ENCODE measurements at places on chromosomes 7 and 10.

DNA sequence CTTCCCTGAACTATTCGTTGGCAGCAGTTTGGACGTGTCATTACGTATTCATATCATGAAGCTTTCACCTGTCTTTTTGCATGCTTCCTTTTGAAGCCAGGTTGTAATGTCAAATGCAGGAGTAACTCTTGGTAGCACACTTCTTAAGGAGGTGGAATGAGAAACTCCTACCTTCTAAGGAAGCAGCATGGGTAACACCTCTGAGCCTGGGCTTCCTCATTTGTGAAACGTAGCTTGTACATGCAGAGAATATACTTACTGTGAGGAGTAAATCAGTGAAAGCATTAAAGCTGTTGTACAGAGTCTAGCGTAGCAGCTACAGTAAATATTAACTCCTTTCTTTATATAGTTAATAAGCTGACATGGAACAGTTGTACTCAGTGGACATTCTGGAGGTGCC is 21.1 kb downstream of the CUL1 start:
- no peak for DNase-seq

DNA sequence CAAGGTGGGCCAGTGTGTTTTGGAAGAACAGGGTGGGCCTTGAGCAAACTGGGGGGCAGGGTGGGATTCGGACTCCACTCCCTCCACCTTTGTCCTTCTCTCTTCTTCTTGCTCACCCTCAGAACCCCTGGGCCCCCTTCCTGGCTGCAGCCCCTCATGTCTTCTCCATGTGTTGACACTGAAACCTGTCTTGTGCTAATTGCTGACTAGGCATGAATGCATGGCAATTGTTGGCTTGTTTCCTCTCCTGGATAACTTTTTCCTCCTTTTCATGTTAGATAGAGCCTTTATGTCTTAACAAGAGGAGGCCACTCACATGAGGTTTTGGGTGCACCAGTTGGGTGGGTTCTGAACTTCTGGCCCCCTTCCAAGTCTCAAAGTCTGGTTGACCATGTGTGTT is 181.6 kb upstream of the MKI67 start:
- no peak for DNase-seq

- DNase-seq: no peak
Measured at GRCh38 chr10:3776796-3777571, 8.0 kb downstream of the KLF6 start.

- peak; percentile 74 for DNase-seq
Measured at GRCh38 chr10:132593389-132593788, 55.8 kb downstream of the INPP5A start.

- DNase-seq: no peak
Measured at GRCh38 chr10:102453502-102453901, 2.2 kb upstream of the C10orf95 start.

- DNase-seq: no peak
Measured at GRCh38 chr10:60446851-60447250, 57.2 kb upstream of the ANK3 start.

DNA sequence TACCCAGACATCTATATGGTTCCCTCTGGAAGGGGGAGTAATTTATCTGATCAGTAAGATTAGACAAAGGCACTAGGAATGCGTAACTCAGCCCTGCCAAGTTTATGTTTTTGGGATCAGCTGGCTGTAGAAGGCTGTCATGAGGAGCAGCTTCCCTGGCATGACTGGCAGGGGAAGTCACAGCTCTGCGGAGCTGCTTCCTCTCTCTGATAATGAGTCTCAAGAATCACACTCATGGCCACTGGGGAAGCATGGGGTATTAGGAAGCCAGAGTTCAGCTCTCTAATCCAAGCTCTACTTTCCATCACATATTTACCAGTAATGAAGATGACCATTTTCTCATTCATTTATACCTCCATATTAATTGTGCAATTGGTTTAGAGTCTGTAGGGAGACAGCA is 758.9 kb downstream of the GRM8 start:
- DNase-seq: no peak

GRCh38 chr7:6071406-6071805 is 40.2 kb downstream of the ANKRD61 start:
- peak; percentile 8 for DNase-seq

- DNase-seq: no peak
Measured at GRCh38 chr10:1320739-1321320, 264.6 kb downstream of the WDR37 start.

GRCh38 chr7:11517853-11518252 is 314.1 kb downstream of the THSD7A start:
- DNase-seq: no peak

- no peak for DNase-seq
Measured at GRCh38 chr10:131211559-131211958, 100.0 kb downstream of the TCERG1L start.

- no peak for DNase-seq
Measured at GRCh38 chr10:89627830-89628229, 17.2 kb downstream of the PANK1 start.

- no peak for DNase-seq
Measured at GRCh38 chr10:88222881-88223280, 359.5 kb downstream of the PTEN start.

DNA sequence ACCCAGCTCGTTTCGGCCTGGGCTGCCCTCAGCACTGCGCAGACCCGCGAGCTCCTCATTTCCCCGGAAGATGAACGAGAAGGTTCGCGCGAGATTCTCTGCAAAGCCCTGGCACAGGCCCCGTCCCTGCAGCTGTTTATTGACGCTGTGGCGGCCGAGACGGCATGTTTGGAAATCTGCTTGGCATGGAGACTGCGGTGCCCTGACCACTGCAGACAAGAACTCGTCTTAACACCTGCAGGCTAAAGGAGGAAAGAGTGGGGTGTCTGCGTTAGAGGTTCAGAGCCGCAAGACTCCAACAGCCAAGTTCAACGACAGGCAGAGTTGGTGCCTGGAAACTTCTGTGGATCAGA is 125.6 kb downstream of the DNAJB6 start:
- DNase-seq: no peak

DNA sequence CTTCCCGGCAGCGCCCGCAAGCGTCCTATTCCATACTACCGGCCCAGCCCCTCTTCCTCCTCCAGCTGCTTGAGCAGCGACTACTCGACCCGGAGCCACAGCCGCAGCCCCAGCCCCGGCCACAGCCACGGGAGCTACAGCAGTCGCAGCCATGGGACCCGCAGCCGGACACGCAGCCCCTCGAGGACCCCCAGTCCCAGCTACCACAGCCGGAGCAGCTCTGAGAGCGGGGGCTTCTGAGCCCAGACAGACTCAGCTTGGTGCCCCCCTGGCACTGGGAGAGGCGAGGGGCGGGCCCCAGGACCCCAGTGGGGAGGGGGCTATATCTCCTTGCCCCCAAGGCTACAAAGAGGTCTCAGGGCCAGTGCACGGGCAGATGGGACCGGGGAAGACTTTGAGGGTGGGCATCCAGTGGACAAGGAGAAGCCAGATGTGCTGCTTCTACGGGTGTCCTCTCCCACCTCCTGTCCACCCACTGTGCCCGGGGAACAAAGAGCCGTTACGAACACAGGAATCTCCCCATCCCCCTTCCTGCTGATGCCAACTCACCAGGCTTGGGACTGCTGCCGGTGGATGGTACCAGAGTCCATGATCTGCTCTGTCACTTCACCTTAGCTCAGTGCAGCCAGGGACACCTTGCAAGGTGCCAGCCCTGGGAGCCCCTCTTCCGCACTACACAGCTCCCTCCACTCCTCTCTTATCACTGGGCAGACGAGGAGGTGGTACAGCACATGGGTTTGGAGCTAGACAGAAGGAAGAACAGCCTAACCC is 16.7 kb upstream of the HSPB1 start:
- no peak for DNase-seq

- peak; percentile 12 for DNase-seq
Measured at GRCh38 chr10:35643151-35644049, 1.3 kb upstream of the FZD8 start.

- DNase-seq: no peak
Measured at GRCh38 chr7:152984421-152984820, 224.9 kb downstream of the ACTR3B start.

DNA sequence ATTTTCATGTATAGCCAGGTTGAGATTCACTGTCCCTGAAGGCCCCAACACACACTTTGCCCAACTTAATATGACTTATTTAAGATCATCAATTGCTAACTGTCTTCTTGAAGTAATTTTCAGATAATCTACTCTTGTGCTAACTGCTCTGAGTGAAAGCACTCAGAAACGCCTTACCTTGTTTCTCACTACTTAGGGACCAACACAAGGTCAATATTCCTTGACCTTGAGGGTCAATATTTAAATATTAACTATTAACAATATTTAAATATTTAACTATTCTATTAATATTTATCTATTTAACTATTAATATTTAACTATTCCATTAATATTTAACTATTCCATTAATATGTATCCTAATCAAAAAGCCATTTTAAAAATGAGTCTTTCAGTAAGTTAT is 26.0 kb upstream of the HNRNPH3 start:
- DNase-seq: no peak

- peak; percentile 8 for DNase-seq
Measured at GRCh38 chr7:23938937-23939552, 229.0 kb downstream of the STK31 start.

- no peak for DNase-seq
Measured at GRCh38 chr7:120860156-120860555, 2.2 kb upstream of the TSPAN12 start.

GRCh38 chr10:92923416-92923815 is 75.1 kb downstream of the EXOC6 start:
- DNase-seq: no peak

- no peak for DNase-seq
Measured at GRCh38 chr7:156145996-156146395, 333.7 kb upstream of the SHH start.

DNA sequence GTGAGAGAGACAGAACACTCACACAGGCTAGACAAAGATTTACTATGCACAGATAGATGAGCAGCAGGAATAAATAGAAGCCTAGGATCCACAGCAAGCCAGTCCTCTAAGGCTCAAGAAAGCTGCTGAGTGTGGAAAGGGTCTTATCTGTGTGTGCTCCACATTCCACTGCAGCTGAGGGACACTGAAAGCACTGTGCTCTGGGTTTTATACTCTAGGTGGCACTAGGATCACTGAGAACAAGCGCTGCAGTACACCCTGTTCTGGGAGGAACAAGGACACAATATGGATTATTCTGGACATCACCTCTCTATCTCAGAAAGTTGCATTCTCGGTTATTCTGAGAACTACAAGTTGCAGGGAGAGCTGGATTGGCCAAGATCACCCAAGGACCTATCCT is 4.9 kb upstream of the KLHL7 start:
- no peak for DNase-seq

GRCh38 chr10:20363684-20364083 is 533.4 kb downstream of the NEBL start:
- no peak for DNase-seq

DNA sequence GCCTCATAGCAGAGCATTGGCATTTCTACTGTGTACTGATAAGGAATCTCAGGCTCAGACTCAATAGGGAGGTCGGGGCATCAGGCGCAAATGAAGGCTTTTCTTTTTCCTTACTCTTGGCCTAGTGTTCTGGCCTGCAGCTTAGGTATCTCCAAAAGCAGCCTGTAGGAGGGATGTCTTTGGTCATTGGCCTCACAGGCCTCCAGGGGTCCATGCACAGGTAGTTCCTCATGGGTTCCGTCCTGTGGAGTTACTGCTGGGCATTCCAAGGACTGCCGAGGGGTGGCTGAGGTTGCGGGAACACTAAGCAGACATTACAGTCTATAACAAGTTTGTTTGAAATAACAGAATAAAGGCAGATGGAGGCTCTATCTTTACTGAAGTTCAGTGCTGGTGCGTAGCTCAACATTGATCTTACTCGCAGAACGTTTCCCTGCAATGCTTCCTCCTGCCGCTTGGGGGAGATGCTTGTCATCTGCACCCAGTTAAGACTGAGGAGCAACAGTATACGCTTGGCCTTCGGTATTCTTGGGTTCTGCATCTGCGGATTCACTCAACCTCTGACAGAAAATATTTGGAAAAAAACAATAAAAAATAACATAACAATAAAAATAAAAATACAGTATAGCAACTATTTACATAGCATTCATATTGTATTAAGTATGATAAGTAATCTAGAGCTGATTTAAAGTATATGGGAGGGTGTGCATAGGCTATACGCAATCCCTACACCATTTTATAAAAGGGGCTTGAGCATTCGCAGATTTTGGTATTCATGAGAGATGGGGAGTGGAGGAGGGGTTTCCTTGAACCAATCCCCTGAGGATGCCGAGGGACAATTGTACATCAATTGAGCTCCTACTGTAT is 58.9 kb downstream of the SH2D4B start:
- DNase-seq: peak; percentile 61

DNA sequence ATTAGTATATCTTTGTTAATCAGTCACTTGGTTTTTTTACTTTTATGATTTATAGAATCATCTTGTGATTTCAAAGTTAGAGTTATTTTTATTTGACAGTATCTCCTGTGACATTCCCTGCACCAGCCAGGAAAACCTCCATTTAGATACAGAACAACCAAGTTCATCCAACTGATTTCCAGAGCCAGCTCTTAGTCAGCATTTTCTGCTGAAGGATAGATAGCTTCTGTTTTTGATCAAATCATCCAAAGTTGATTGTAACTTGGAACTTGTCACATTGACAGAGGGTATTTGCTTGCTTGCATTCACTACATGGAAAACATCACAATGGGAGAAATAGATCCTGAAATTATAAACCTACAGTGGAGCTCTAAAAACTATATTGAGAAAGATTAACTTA is 122.6 kb downstream of the PON1 start:
- DNase-seq: no peak

GRCh38 chr10:44966816-44967509 is 7.4 kb downstream of the RASSF4 start:
- DNase-seq: no peak

DNA sequence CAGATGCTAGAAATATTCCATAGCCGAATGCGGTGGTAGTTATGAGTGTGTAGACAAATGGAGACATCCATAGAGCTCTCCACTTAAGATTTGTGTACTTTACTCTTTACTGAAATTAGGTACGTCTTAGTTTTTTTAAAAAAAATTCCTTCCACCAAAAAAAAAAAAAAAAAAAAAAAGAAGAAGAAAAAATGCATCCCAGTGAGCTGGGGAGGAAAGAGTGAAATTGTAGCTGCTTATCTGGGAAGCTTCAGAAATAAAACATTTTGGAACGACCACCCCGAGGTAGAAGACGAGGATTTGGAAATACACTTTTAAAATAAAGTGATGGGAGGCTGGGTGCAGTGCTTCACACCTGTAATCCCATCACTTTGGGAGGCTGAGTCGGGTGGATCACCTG is 53.8 kb downstream of the RGS10 start:
- no peak for DNase-seq

- DNase-seq: no peak
Measured at GRCh38 chr10:73465978-73466726, 29.7 kb downstream of the PPP3CB start.

GRCh38 chr10:77872947-77873535 is 53.5 kb downstream of the DLG5 start:
- no peak for DNase-seq

- no peak for DNase-seq
Measured at GRCh38 chr10:31413325-31413724, 94.3 kb downstream of the ZEB1 start.

- no peak for DNase-seq
Measured at GRCh38 chr7:91949221-91950009, 8.8 kb downstream of the AKAP9 start.

- no peak for DNase-seq
Measured at GRCh38 chr10:119981826-119982225, 89.3 kb downstream of the SEC23IP start.

All from germinal center (tissue), 1 donor.